ENCODE measurements at places on chromosomes 13 and 19. TPM values are rescaled to one million over a fixed set of nuclear protein-coding genes. Genes with fewer than 3 reads are reported as not detected.
A peak's percentile ranks its signal among the peaks of the same experiment; 100 is the strongest.

- H3K27me3 ChIP-seq, result no peaks in the 10 kb centered on the region
- no peak overlapping the region for H3K27ac ChIP-seq
- no peaks in the 10 kb centered on the region for H3K36me3 ChIP-seq
- no peaks in the 10 kb centered on the region for H3K4me1 ChIP-seq
Observed at GRCh38 chr19:39745643-39746042, 7.8 kb upstream of the CLC start.

DNA sequence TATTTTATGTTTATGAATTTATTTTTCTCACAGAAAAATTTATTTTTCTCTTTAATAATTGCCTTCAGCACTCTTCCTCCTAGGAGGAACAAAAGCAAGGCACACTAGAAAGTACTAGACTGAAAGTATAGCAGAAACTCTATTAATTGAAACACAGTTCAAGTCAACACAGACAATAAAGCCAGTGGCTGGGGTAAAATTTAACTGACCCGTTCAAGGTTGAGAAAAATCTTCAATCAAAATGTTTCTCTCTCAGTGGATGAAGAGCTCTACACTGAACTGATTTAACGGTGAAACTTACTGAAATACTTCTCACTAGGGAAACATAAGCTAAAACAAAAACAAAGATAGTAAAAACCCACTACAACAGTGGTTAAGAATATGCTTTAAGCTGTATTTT is 230.1 kb upstream of the MIR17HG start:
- no peaks in the 10 kb centered on the region for H3K4me1 ChIP-seq
- H3K36me3 ChIP-seq, result no peaks in the 10 kb centered on the region
- H3K4me3 ChIP-seq, result no peak overlapping the region
- no peak for DNase-seq

DNA sequence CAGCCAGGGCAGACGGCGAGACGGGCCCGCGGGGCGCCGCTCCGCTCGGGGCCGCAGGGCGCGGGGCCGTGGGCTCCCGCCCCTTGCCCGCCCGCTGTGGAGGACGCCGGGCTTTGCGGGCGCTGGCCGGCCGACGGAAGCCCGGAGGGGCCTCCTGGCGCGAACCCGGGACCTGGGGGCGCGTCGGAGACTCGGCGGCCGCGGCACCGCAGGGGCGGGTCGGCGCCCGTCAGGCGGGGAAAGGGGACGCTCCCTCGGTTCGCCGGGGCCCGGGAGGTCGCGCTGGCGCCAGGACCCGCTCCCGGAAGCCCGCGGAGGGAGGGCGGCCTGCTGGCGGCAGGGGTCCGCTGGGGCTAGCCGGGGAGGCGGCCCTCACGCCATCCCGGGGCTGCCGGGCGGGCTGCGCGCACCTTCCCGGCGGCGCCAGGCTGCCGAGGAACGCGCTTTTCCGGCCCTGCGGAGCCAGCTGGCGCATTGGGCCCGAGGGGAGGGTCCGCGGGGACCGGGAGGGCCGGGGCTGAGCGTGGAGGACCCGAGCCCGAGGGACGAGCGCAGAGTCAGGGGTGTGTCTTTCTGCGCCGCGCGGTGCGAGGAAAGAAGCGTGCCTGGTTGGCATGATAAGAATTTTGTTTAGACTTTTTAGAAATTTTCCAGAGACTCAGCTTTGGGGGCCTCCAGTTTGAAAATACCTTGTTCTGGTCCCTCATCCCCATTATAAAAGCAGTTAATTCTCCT is 511 bp downstream of the GARRE1 start:
- H3K36me3 ChIP-seq, result no peaks in the 10 kb centered on the region
- DNase-seq, result no peak
- peak overlapping the region; percentile 80 for H3K27ac ChIP-seq
- H3K4me3 ChIP-seq, result peak overlapping the region; percentile 80
- H3K4me1 ChIP-seq, result peaks cover 48% of the 10 kb centered on the region

GRCh38 chr13:49657241-49657641 is 28.9 kb downstream of the ARL11 start:
- peaks cover 5% of the 10 kb centered on the region for H3K4me1 ChIP-seq
- no peaks in the 10 kb centered on the region for H3K27me3 ChIP-seq
- no peak overlapping the region for H3K4me3 ChIP-seq
- peaks cover 1% of the 10 kb centered on the region for H3K36me3 ChIP-seq
- no peak overlapping the region for H3K27ac ChIP-seq

DNA sequence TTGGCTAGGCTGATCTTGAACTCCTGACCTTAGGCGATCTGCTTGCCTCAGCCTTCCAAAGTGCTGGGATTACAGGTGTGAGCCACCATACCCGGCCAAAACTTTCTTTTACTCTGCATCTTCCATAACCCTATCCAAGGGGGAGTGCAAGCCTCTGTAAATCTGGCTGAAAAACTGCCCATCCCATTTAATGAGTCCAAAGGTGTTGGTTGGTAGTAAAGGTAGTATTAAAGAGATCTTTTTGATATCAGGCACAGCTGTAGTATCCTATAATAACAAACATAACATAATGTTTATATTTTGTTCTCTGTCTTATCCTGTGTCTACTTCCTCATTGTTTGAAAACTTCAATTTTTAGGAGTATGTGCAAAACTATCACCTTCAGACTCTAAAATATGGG is 559.8 kb upstream of the ATXN8OS start:
- H3K27ac ChIP-seq, result no peak overlapping the region
- no peaks in the 10 kb centered on the region for H3K36me3 ChIP-seq
- no peaks in the 10 kb centered on the region for H3K27me3 ChIP-seq
- no peaks in the 10 kb centered on the region for H3K4me1 ChIP-seq

DNA sequence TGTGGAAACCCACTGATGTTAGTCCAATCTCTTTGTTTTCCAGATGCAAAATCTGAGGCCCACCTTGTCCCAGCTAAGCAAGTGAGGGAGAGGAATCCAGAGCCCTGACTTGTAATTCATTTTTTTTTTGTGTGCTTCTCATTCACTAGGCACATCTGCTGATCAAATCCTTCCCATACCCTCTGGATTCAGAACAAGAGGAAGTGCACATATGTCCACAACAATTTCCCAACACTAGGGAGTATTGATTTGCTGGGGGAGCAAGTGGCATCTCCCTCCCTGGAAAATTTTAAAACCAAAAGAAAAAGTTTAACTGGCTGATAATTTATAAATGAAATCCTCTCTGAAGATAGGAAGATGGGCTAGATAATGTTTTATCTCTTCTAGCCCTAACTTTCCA is 94.6 kb upstream of the RFC3 start:
- H3K4me1 ChIP-seq, result peaks cover 22% of the 10 kb centered on the region
- peak; percentile 32 for DNase-seq
- peak overlapping the region; percentile 28 for H3K27ac ChIP-seq
- H3K4me3 ChIP-seq, result no peak overlapping the region
- H3K36me3 ChIP-seq, result no peaks in the 10 kb centered on the region
- H3K27me3 ChIP-seq, result no peaks in the 10 kb centered on the region

DNA sequence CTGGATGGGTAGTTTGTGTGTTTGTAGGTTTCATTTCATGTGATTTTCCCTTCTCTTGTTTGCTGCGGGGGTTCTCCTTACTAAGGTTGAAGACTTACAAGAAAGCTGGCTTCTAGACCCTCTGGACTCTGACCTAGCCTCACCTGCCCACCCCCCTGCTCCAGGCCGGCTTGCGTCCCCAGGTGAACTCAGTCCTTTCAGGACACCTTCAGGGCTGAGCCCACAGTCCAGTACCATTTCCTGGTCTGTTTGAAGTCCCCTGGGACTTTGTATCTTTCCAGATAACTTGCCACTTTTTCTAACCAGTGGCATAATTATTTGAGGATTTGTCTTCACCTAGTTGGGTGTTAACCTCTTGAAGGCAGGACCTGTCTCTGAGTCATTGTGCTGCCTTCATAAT is 51.3 kb upstream of the MCF2L start:
- H3K4me3 ChIP-seq, result no peak overlapping the region
- H3K36me3 ChIP-seq, result no peaks in the 10 kb centered on the region
- DNase-seq, result peak; percentile 18
- H3K27me3 ChIP-seq, result no peaks in the 10 kb centered on the region
- H3K27ac ChIP-seq, result peak overlapping the region; percentile 66
- peaks cover 39% of the 10 kb centered on the region for H3K4me1 ChIP-seq

DNA sequence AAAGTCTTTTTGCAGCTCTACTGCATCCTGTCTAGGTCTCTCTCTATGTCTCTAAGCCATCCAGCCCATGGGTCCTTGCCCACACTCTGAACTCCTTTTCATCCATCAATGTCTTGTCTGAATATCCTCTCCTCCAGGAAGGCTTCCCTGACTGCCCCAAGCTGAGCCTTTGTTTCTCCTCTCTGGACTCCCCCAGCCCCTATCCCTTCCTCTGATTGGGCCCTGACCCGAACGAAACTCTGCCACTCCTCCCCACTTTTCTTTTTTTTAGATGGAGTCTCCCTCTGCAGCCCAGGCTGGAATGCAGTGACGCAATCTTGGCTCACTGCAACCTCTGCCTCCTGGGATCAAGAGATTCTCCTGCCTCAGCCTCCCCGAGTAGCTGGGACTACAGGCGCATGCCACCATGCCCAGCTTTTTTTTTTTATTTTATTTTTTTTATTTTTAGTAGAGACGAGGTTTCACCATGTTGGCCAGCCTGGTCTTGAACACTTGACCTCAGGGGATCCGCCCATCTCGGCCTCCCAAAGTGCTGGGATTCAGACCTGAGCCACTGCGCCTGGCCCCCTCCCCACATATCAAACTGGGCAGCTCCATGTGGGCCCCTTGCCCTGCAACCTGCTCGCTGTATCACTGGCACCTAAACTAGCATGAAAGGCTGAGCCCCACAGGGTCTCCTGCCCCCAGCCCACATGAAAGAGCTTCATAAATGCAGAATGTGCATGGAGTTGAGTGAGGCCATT is 870 bp upstream of the UNC13A start:
- H3K27me3 ChIP-seq, result no peaks in the 10 kb centered on the region
- DNase-seq, result no peak
- no peak overlapping the region for H3K4me3 ChIP-seq
- H3K4me1 ChIP-seq, result no peaks in the 10 kb centered on the region
- H3K27ac ChIP-seq, result no peak overlapping the region

- peak overlapping the region; percentile 85 for H3K4me3 ChIP-seq
- peaks cover 32% of the 10 kb centered on the region for H3K4me1 ChIP-seq
Observed at GRCh38 chr19:1651568-1652291, 685 bp downstream of the TCF3 start.

DNA sequence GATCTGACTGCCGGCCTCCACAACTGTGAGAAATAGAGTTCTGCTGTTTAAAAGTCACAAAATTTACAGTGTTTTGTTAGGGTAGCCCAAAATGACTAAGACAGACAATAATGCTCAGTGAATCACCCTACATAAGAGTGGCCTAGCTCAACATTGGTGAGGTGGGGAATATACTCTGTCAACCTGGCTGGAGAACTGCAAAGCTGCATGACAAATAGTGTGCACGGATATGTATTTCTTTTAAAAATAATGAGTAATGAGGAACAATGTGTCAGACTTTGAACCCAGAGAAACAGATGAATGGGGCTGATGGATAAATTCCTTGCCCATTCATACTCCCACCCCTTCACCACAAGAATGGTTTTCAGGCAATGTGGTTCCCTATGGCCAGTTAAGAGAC is 372.4 kb downstream of the SUCLA2 start:
- no peak overlapping the region for H3K27ac ChIP-seq
- DNase-seq, result no peak
- no peaks in the 10 kb centered on the region for H3K4me1 ChIP-seq

DNA sequence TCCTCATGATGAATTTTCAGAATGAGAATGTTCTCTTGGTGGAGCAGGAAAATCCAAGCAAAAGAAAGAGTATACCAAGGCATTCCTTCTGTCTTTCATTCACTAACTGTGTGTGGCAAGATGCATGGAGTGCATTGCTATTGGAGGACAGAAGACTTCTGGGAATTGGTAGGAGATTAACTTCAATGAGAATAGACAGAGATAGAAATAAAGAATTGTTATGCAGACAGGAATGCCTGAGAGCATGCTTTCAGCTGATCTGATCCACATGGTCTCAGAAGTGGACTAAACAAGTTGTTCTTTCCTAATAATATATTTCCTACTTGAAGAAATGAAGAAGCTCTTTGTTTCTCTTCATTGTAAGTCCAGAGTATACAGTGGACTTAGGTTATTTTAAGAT is 303.6 kb downstream of the MYO16 start:
- no peak for DNase-seq
- H3K4me1 ChIP-seq, result no peaks in the 10 kb centered on the region
- H3K27me3 ChIP-seq, result no peaks in the 10 kb centered on the region
- H3K4me3 ChIP-seq, result no peak overlapping the region

GRCh38 chr13:67138970-67139369 is 91.2 kb downstream of the PCDH9 start:
- no peak overlapping the region for H3K4me3 ChIP-seq
- no peak for DNase-seq
- H3K27me3 ChIP-seq, result no peaks in the 10 kb centered on the region
- H3K27ac ChIP-seq, result no peak overlapping the region
- H3K36me3 ChIP-seq, result no peaks in the 10 kb centered on the region

GRCh38 chr19:45746866-45747265 is 13.6 kb downstream of the MEIOSIN start:
- H3K4me3 ChIP-seq, result no peak overlapping the region
- DNase-seq, result no peak
- peaks cover 32% of the 10 kb centered on the region for H3K27me3 ChIP-seq
- peaks cover 30% of the 10 kb centered on the region for H3K4me1 ChIP-seq
- no peaks in the 10 kb centered on the region for H3K36me3 ChIP-seq

SHISA2 gene
- not detected for total RNA-seq

KLHL1 gene
- total RNA-seq, result not detected

SIGLEC11 gene
- not detected for total RNA-seq

CCDC8 gene
- total RNA-seq, result not detected

WDR18 gene
- 49.7 TPM for total RNA-seq

GGN gene
- not detected for total RNA-seq

PTPRH gene
- 9.9 TPM for total RNA-seq
